ENCODE measurements at places on chromosomes 7 and 10. TPM values are rescaled to one million over a fixed set of nuclear protein-coding genes. Genes with fewer than 3 reads are reported as not detected.

NPC1L1 gene
- total RNA-seq: 0.08 TPM

NEUROD6 gene
- total RNA-seq: not detected

SERPINE1 gene
- 0.32 TPM for total RNA-seq

C7orf33 gene
- not detected for total RNA-seq

FKBP9 gene
- total RNA-seq: not detected

ZNF804B gene
- not detected for total RNA-seq

HIP1 gene
- 6.9 TPM for total RNA-seq

- H3K27me3 ChIP-seq: no peaks in the 10 kb centered on the region
- H3K4me3 ChIP-seq: no peak overlapping the region
- DNase-seq: no peak
Observed at GRCh38 chr10:119859420-119860258, 13.0 kb downstream of the MCMBP start.

DNA sequence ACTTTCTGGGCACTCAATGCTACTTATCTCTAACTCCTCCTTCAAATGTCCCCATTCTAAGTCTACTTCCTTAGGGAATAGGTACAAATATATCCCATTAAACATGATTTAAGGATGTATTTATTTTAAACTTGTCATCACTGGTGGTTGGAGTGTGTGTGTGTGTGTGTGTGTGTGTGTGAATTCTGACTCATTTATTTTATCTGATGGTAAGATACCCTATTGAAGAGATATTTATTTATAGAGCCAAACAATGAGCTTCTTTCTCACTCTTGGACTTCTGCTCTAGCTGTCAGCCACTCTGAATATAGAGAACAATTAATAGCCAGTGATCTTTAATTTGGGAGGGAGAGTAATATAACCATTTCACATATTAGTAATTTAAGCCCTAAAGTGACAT, 17.8 kb upstream of the MAGI2 start:
- no peak overlapping the region for H3K27ac ChIP-seq
- H3K27me3 ChIP-seq: no peaks in the 10 kb centered on the region
- H3K4me1 ChIP-seq: no peaks in the 10 kb centered on the region

DNA sequence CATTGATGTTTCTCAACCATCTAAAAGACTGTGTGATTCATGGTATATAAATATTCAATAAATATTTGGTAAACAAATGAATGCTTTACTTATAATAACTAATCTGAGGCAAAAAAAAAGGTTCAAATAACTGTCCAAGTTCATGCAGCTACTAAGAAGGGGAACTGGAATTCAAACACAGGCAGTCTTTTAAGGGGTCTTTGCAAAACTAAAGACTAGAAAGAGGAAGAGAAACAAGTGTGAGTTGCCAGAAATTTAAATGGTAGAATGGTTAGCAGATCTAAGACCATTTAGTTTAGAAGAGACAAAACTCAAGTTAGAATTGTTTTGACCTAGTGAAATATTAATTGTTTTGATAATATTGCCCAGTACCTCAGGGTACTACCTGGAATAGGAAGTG, 642.0 kb upstream of the LRRN3 start:
- peaks cover 13% of the 10 kb centered on the region for H3K27me3 ChIP-seq
- H3K4me1 ChIP-seq: peaks cover under 1% of the 10 kb centered on the region
- no peak for DNase-seq
- no peak overlapping the region for H3K27ac ChIP-seq
- H3K36me3 ChIP-seq: no peaks in the 10 kb centered on the region

DNA sequence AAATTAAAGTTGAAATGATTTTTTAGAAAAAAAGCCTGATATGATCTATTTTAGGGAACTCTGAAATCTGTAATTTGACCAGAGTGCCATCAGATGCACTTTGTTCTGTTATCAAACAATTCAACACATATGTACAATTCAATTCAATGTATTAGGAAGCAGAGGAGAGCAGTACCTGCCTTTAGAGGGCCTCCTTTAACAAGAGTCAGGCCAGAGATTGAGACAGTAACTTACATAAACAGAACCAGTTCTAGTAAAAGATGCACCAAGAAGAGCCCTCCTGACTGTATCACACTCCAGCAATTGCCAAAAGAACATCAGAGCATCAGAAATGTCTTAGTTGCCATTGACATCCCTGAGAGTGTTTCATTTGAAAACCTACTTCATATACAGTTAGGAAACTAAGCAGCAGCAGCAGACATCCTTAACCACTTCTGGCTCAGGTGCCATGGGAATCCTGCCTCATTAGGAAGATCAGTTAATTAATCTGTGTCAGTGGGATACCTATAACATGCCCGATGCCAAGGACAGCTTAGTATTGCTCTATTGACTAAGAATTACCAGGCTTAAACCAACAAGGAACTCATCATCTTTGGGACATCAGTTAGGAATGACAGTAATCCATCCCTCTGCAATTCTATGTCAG, 1222.6 kb upstream of the LRRN3 start:
- H3K4me1 ChIP-seq: no peaks in the 10 kb centered on the region
- H3K27ac ChIP-seq: no peak overlapping the region
- H3K36me3 ChIP-seq: no peaks in the 10 kb centered on the region
- no peak overlapping the region for H3K4me3 ChIP-seq
- no peaks in the 10 kb centered on the region for H3K27me3 ChIP-seq
- DNase-seq: no peak

- peak overlapping the region; percentile 90 for H3K4me3 ChIP-seq
- H3K27me3 ChIP-seq: no peaks in the 10 kb centered on the region
- DNase-seq: peak; percentile 54
- no peaks in the 10 kb centered on the region for H3K36me3 ChIP-seq
- peaks cover 62% of the 10 kb centered on the region for H3K4me1 ChIP-seq
Observed at GRCh38 chr7:37352974-37353948, 95.4 kb downstream of the ELMO1 start.

DNA sequence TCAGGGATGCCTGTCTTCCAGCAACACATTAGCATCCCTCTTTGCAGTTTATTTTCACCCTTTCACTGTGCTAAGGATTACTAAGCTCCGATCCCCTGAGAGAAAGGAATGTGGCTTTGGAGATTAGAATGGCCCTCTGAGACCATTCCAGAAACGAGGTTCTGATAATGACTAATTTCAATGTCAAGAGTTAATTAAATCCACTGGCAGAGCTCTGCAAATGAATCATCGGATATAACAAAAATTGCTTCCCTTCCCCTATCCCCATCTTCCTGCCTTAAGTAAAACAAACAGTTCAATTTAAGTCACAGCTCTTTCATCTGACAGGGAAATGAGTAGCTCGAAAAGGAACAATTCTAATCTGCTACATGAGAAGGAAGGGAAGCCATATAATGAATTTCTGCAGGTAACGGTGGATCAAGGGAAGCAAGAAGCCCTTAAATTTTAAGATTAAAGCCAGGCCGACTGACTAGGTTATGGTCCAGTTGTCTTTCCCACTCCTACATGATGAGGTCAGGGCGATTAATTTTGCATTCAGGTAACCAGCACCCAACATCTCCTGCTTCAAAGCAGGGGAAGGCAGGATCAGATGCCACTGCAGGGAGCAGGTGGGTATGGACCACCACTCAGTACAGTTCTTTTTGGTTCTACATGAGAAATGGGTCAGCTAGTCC, 50.5 kb downstream of the MALSU1 start:
- H3K4me1 ChIP-seq: peaks cover 18% of the 10 kb centered on the region
- H3K27me3 ChIP-seq: peaks cover 20% of the 10 kb centered on the region
- H3K36me3 ChIP-seq: peaks cover 3% of the 10 kb centered on the region
- H3K4me3 ChIP-seq: no peak overlapping the region

- H3K27ac ChIP-seq: no peak overlapping the region
- H3K4me3 ChIP-seq: no peak overlapping the region
- DNase-seq: no peak
Observed at GRCh38 chr7:20310963-20311742, 19.5 kb upstream of the ITGB8 start.

GRCh38 chr10:1576467-1577372, 160.6 kb downstream of the ADARB2 start:
- no peak overlapping the region for H3K4me3 ChIP-seq
- peaks cover 2% of the 10 kb centered on the region for H3K36me3 ChIP-seq
- H3K4me1 ChIP-seq: peaks cover 3% of the 10 kb centered on the region
- H3K27me3 ChIP-seq: peaks cover 30% of the 10 kb centered on the region
- no peak overlapping the region for H3K27ac ChIP-seq

DNA sequence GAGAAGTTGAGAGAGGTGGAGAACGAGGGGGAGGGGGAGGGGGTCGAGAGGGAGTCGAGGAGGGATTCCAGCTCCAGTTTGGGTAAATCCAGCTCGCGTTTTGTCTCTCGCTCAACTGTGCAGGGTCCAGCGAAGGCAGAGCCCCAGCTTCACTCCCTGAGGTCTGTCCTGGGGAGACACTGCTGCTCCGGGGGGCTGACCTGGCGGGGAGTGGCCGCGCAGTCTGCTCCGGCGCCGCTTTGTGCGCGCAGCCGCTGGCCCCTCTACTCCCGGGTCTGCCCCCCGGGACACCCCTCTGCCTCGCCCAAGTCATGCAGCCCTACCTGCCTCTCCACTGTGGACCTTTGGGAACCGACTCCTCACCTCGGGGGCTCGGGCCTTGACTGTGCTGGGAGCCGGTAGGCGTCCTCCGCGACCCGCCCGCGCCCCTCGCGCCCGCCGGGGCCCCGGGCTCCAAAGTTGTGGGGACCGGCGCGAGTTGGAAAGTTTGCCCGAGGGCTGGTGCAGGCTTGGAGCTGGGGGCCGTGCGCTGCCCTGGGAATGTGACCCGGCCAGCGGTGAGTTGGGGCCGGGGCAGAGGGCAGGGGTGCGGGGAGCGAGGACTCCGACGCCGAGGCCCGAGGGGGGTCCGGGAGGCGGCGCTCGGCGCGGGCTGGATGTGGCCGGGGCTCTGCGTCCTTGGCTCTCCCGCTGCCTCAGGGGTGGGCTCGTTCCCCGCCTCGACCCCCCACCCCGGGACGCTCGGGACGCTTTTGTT, at the start of gene TET1:
TET1 (plus strand) TSS at position 152 of the 757 bp plus-strand sequence. CDS start 12,002 bp downstream, outside the sequence.
- peaks cover 10% of the 10 kb centered on the region for H3K36me3 ChIP-seq
- peaks cover 64% of the 10 kb centered on the region for H3K27me3 ChIP-seq
- DNase-seq: peak; percentile 5
- peak within 1 kb of the TSS; percentile 43 for H3K27ac ChIP-seq
- peak within 1 kb of the TSS; percentile 92 for H3K4me3 ChIP-seq

DNA sequence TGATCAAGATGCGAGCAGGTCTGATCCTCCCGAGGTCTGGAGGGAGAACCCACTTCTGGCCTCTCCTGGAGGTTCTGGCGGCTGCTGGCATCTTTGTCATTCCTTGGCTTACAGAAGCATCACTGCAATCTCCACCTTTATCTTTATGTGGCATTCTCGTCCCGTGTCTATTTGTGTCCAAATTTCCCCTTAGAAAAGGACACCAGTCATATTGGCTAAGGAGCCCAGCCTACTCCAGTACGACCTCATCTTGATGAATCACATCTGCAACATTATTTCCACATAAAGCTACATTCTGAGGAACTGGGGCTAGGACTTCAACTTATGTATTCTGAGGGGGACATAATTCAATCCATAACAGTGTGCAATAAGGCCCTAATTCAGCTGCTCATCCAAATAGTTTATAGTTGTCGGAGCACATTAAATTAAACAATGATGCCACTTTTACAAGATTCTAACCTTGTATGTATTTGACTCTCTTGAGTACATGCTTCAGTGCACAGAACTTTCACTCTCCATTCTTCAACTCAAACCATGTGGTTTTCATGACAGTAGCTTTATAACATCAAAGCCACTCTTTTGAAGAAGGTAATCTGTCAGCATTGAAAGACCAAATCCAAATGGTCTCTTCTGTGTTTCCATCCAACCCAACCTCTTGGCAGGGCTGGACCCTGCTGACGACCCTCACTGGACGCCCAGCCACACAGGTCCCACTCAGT, 86.2 kb upstream of the DDC start:
- peaks cover 6% of the 10 kb centered on the region for H3K36me3 ChIP-seq
- H3K4me3 ChIP-seq: no peak overlapping the region
- peaks cover 14% of the 10 kb centered on the region for H3K4me1 ChIP-seq
- DNase-seq: no peak
- H3K27me3 ChIP-seq: peaks cover 38% of the 10 kb centered on the region

- H3K4me1 ChIP-seq: peaks cover 59% of the 10 kb centered on the region
- H3K27me3 ChIP-seq: no peaks in the 10 kb centered on the region
- peak; percentile 46 for DNase-seq
- peak overlapping the region; percentile 98 for H3K27ac ChIP-seq
- peak overlapping the region; percentile 98 for H3K4me3 ChIP-seq
Observed at GRCh38 chr10:110209454-110209925, 2.1 kb downstream of the MXI1 start.

DNA sequence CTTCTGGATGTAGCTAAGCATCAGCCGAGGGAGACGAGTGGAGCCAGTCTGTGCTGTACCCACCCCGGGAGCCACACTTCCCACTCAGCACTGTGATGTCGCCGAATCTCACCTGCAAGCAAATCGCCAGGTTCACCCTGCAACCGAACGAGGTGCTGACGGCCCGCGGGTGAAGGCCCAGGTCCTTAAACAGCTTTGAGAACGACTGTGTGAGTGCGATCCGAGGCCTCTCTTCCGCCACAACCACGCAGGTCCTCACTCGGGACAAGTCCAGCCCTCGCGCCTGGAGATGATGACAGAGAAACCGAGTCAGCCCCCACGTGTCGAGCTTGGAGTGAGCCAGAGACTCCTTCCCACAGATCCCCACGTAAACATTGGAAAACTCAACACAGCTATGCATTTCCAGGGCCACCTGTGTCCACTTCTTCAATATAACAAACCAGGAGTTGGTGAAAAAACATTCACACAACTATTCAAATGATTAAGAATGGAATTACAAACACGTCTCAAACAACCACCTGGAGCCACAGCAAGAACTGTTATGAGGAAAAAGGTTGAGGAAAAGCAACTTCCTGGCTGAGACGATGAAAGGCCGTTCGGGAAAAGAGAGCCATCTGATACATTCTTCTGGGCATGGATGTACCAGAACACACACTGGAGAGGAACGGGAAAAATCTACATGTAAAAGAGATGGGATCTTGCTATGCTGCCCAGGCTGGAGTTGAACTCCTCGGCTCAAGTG, 191.8 kb downstream of the ZMYND11 start:
- H3K4me1 ChIP-seq: peaks cover 21% of the 10 kb centered on the region
- H3K27me3 ChIP-seq: no peaks in the 10 kb centered on the region
- DNase-seq: no peak
- peaks cover 2% of the 10 kb centered on the region for H3K36me3 ChIP-seq
- H3K27ac ChIP-seq: no peak overlapping the region
- H3K4me3 ChIP-seq: no peak overlapping the region

GRCh38 chr10:96431211-96431970, 72.6 kb upstream of the OPALIN start:
- no peaks in the 10 kb centered on the region for H3K4me1 ChIP-seq
- no peak overlapping the region for H3K4me3 ChIP-seq
- no peak overlapping the region for H3K27ac ChIP-seq
- H3K27me3 ChIP-seq: peaks cover 30% of the 10 kb centered on the region
